Fibroblast of gingiva (primary cell): ENCODE measurements at places on chromosomes 7 and 10.

GRCh38 chr7:80679921-80680907 lies 41.8 kb downstream of the CD36 start:
- no peak for DNase-seq

DNA sequence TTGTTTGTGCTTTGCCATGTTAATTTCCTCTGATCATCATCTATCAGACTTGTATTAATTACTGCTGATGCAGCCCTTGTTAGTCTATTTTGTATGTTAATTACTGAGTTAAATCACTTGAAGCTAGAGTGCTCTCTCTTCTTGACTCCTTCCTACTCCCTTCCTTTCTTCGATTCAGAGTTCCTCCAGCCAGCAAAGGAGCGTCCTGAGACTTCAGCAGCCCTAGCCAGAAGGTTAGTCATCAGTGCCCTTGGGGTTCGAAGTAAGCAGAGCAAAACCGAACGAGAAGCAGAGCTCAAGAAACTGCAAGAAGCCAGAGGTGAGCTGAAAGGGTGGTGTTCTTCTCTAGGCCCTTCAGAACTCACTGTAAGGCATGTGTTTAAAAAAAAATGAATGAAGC lies 32.1 kb downstream of the LOXL4 start:
- peak; percentile 40 for DNase-seq

- no peak for DNase-seq
Measured at GRCh38 chr7:143980746-143981510, 19.2 kb upstream of the OR6B1 start.

GRCh38 chr10:31457858-31458257 lies 138.8 kb downstream of the ZEB1 start:
- no peak for DNase-seq

- DNase-seq: no peak
Measured at GRCh38 chr10:122847782-122848604, 2.3 kb upstream of the CUZD1 start.
